ENCODE measurements at places on chromosomes 3 and 15.

DNA sequence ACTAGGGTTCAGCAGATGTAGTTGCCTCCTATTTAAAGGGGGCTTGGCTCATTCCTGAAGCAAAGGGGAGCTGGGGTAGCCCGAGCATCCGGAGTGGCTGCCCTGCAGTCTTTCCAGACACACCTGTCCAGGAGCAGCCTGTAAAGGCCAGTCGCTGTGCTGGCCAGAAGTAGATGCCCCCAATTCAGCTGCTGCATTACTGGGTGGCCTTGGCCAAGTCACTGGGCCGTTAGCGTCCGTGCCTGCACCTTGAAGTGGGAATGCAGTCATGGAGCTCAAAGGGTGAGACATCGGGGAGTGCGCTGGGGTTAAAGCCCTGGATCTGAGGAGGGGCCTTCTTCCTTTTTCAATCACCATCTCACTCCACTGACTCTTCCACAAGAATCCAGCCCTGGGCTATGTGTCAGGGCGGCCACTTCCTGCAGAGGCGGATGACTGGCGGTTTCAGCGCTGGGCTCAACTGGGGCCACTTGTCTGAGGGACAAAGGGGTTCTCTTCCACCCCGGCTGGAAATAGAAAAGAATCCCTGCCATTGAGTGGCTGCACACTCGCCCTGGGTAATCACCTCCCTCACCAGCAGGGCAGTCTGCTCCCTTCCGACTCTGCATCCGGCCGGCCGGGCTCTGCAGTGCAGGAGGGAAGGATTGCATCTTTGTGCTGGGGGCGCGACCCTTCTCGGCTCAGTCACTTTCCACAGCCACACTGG, 11.8 kb downstream of the ALDH1A3 start:
- DNase-seq = no peak

DNA sequence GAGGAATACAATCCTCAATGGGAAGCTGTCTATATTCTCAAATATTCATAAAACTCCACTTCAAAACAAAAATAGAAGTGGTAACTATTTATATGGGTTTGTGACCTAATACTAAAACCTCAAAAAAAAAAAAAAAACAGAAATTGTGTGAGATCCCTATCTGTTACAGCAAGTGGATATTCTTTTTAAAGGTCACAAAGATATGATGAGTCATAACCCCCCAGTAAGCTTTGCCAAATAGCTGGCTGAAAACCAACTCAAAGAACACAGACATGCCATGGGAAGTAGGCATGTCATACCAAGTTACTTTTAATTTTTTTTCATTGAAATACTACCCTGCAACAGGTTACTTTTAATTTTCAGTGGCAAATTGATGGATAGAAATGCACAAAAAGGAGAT, 62.5 kb downstream of the CBLB start:
- no peak for DNase-seq

- no peak for DNase-seq
Observed at GRCh38 chr15:40543631-40544294, 21.1 kb downstream of the CCDC32 start.

DNA sequence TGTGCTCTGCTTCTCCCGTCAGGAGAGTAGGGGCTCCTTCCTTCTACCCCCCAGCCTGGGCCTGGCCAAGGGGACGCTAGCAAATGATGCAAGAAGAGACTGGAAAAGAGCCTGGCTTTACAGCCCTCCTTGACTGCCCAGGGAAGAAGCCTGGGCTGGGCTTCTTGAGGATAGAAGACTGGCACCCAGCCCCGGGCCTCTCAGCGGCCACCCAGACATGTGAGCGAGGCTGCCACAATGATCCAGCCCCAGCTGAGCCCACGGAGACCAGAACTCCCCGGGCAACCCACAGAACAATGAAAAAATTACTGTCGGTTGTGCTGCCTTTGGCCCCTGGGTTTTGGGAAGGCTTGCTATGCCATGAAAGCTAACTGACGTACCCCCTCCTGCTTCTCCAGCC, 100.6 kb upstream of the PRR20G start:
- DNase-seq = no peak

DNA sequence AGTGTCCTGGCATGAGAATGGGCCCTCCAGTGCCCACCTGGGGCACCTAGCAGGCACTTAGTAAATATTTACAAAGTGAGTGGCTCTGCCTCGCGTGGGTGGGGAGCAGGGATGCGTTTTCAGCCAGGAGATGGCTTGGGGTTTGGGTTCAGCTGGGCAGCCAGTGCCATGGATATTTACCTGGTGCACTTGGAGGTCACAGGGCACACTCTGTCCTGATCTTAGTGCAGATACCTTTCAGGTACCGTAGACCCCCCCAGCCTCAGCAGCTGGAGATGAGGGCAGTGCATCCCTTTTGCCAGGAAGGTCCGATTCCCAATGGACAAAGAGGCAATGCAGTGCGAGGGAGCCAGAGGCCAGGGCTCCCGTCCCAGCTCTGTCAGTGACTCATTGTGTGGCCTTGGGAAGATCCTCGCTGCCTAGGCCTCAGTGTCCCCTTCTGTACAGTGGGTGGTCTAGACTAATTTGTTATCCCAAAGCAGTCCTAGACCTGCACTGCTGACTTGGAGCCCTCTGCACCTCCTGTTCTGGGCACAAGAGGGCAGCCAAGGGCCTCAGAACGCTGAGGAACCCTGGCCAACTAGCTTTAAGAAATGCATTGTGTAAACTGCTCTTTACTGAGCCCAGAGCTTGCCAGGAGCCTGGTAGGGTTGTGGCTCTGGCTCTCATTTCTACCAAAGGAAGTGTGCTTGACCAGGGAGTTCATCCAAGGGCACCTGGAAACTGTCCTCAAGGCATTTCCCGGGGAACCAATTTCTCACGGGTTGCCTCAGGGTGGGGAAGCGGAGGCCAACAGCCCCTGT, 16.0 kb downstream of the HDAC11 start:
- DNase-seq = peak; percentile 21

DNA sequence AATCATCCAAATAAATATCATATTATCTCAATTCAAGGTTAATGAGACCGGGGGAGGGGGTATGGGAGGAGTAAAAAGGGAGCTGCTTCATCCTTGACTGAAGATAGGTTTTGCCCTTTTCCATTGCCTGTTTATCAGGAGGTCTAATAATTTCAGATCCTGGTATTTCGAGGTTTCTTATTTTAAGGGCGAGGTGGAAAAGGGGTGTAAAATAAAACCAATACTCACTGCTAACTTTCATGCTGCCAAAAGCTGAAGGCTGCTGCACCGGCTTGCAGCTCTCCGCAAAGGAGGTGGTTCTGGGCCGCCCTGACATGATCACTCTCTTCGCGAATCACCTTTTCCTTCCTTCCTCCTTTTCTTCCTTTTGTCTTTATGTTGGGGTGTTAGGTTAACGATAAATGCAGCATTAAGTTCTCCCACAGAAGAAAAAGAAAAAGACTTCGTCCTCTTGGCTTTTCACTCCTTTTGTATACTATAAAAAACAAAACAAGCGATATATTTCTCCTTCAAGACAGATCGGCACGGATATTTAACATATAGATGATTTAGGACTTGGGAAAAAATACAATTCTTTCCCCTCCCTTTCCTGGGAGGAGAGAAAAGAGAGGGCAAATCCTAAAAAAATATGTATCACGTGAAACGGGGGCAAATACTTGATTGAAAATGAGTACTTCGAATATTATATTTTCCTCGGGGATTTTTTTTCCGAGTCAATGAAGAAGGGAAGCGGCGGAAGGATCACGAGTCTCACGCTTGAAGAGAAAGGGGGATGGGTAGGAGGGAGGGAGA, 932 bp downstream of the GSK3B start:
- DNase-seq = no peak

GRCh38 chr15:45790325-45790943, 155.6 kb downstream of the SQOR start:
- no peak for DNase-seq

DNA sequence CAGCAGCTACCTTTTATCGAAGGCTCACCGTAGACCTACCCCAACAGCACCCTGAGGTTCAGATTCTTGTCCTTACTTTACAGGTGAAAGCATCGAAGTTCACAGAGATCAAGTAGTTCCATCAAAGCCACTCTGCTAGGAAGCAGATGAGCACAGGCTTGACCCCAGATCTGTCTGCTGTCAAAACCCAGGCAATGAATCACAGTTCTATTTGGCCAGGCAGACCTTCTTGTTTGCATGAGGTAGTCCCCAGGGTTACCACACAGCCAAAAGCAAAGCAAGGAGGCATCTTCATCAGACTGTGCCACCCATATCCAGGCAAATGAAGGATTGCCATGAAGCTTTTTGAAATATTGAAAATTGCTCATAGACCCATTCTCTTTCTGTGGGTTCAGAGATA, 33.0 kb downstream of the HES1 start:
- DNase-seq = no peak

- DNase-seq = no peak
Observed at GRCh38 chr15:92915766-92916435, 15.8 kb downstream of the CHD2 start.

- DNase-seq = no peak
Observed at GRCh38 chr3:32186097-32186496, 52.4 kb upstream of the CMTM8 start.
